ENCODE measurements at places on chromosomes 3 and 15.
A peak's percentile ranks its signal among the peaks of the same experiment; 100 is the strongest.

GRCh38 chr3:124812291-124813265, 74.6 kb downstream of the ITGB5 start:
- DNase-seq: peak; percentile 70

DNA sequence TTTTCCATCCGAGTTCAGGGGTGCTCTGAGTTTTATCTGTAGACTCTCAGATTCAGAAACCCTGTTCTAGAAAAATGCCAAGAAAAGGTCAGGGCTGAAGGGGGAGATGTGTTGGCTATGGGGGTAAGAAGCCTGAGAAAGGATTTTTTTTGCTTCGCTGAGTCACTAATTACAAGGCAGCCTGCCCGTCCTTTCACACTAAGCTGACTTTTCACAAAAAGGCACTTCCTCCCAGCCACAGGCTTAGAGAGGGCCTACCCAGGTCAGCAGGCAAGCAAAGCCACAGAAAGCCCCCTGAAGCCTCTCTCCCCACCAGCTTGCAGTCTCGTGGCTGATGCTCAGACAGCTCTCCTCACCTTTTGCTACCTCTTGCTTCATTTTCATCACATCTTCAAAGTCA, 192.6 kb upstream of the PRICKLE2 start:
- DNase-seq: no peak

DNA sequence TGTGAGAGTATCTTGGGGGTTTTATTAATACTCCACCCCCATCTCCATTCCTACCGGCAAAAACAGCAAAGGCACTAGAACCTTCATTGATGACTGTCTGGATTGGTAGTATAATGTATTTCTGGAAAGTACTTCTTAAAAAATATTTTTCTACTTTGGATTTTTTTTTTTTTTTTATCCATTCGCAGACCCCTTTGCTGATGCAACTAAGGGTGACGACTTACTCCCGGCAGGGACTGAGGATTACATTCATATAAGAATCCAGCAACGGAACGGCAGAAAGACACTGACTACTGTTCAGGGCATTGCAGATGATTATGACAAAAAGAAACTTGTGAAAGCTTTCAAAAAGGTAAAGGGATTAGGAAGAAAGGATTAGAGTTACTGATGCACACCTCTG, 1.2 kb downstream of the EIF1B start:
- no peak for DNase-seq

DNA sequence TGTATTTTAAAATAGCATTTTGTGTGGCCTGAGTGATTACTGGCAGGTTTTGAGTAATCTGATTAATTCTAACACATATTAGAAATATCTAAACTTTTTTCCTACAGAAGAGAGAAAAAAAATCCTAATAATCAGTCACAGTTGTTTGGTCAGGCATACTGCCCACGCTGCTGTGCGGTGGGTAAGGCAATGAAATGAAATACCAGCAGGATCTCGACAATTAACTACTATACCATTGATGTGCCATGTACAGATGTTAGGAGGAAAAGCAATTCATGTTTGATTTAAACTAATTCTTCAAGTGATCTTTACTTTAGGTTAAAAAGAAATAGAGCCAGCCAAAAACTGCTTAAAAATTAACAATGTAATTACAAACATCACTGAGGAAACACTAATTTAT, 5.2 kb downstream of the GRAMD2A start:
- no peak for DNase-seq

GRCh38 chr3:129054605-129055104, 5.9 kb upstream of the GP9 start:
- no peak for DNase-seq

DNA sequence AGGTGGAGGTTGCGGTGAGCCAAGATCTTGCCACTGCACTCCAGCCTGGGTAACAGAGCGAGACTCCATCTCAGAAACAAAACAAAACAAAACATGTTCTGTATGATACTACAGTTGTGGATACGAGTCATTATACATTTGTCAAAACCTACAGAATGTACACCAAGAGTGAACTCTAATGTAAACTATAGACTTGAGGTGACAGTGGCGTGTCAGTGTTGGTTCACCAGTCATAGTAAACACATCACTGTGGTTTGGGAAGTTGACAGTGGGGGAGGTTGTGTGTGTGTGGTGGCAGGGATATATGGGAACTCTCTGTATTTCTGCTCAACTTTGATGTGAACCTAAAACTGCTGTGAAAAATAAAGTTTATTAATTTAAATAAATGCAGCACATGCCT, 33.0 kb upstream of the GNB5 start:
- no peak for DNase-seq

GRCh38 chr15:70587896-70588567, 175.3 kb downstream of the UACA start:
- no peak for DNase-seq

DNA sequence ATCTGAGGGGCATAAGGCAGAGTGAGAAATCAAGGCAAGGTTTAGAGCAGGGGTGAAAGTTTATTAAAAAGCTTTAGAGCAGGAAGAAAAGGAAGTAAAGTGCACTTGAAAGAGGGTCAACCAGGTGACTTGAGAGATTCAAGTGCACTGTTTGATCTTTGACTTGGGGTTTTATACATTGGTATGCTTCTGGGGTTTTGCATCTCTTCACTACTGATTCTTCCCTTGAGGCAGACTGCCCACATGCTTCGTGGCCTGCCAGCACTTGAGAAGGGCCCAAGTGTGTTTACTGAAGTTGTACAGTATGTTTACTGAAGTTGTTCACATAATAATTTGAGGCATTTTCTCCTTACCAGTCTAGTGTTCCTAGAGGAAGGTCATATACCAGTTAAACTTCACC, 367.0 kb upstream of the UBE2E2 start:
- no peak for DNase-seq

- no peak for DNase-seq
Measured at GRCh38 chr15:92909136-92909781, 9.1 kb downstream of the CHD2 start.

DNA sequence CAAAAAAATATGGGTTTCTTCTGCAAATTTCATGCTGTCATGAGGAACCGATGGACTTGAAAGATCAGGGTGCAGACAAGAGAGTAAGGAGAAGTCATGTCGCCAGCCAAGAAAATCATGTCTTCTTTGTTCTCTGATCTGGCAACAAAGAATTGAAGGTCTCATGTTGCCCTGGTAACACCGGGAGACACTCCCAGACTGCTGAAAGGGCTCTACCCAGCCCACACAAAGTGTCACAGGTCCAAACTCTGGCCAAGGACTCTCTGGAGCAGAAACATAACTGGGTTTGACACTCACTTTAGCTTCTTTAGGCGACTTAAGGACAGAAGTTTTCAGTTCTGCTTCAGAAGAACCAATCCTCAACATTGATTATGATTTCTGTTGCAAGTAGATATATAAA, 42.9 kb downstream of the SIDT1 start:
- DNase-seq: no peak

DNA sequence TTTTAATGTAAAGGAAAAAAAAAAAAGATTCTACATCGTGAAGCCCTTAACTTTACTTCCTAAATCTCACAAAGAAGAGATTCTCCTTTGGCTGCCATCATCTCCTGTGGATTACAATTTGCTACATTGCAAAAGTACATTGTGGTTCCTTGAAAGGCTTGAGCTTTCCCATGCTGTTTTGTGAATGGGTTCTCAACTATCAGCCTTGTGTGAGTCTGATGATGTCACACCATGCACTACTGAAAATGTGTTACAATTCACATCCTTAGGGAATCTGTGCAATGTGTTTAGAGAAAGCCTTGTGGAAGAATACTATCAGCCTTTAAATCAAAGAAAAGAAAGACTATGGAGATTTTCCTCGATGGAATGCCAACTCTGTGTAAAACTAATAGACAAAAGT, 510.0 kb upstream of the ALCAM start:
- no peak for DNase-seq

- no peak for DNase-seq
Measured at GRCh38 chr3:127399154-127399553, 111.3 kb upstream of the PRR20G start.

GRCh38 chr3:183918178-183918577, 33.5 kb upstream of the PARL start:
- DNase-seq: no peak

DNA sequence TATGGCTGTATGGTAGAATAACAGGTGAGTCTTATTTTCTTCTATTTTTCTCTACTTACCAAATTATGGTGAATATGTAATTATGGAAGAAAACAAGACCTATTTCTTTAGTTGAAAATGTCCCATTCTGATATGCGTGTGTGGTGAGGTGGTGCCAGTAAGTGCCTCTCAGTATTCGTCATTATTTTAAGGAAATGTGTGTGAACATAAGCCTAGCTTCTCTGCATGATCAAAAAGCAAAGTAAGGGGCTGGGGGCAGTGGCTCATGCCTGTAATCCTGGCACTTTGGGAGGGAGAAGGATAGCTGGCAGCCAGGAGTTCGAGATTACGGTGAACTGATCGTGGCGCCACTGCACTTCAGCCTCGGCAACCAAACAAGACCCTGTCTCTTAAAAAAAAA, 26.0 kb downstream of the LARS2 start:
- DNase-seq: no peak

- no peak for DNase-seq
Measured at GRCh38 chr3:4908433-4909156, 70.6 kb upstream of the BHLHE40 start.

DNA sequence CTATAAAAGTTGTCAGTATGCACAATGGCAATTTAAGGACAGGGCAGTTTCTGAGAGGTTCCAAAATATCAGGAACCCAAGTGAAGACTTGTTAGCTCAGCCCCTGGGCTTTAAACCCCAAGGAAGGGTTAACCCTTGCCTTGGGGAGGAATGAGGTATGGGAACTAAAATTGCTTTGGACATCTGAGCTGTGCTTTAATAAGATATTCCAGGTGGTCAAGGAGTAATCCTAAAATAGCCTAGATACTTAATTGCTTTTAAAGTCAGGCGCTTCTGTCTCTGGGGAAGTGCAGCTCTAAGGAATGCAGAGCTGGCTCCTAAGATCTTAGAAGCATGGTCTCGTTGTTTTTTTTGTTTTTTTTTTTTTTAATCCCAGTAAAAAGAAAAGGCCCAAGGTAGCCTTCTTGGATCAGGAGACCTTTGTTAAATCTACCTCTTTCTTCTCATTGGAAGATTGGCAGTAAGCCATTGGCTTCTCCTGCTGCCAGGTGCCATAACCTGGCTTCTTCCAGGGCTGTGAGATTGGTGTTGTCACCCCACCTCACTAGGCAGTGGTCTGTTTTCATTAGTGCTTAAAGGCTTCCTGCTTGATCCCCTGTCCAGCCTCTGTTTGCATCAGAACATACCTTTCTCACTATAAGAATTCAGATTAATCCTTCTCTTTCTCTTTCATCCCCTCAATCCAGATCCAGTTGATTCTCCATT, 24.5 kb downstream of the ARID3B start:
- DNase-seq: no peak

DNA sequence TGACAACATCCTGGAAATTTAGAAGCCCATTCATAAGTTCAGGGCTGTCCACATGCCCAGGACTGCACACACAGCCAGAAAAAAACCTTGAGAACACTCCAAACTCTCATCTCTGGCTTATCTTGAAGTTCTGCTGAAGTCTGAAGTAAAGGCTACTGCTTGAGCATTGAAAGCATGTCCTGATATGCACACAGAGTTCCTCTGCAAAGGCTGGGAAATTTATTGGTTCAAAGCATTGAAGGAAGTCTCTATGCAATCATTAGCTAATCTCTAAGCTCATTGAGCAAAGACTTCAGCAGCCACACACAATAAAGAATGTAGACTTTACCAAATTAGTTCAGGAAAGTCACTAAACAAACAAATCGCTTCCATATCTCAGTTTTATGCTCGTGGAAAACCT, 162.0 kb upstream of the STT3B start:
- no peak for DNase-seq

DNA sequence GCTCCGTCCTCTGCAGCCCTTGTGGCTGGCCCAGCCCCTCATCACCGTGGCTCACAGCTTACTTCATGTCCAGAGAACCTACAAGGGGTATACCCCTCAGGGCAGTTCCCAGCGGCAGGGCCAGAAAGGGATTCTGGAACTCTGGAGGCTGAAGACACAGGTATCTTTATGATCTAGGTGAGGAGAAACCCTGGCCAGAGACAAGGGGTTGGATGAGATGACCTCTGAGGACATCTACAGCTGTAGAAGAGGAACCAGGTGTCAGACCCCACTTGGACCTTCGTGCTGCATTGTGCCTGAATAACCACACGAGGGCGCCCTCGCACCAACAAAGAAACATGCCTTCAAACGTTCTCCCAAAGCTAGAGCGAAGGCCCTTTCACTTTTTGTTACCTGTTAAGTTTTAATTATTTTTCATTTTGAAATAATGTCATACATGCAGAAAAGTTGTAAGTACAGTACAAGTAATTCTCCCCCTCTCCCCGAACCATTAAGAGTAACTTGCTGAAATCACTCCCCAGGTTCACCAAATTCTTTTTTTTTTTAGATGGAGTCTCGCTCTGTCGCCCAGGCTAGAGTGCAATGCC, 118.7 kb upstream of the SMAD3 start:
- DNase-seq: no peak

DNA sequence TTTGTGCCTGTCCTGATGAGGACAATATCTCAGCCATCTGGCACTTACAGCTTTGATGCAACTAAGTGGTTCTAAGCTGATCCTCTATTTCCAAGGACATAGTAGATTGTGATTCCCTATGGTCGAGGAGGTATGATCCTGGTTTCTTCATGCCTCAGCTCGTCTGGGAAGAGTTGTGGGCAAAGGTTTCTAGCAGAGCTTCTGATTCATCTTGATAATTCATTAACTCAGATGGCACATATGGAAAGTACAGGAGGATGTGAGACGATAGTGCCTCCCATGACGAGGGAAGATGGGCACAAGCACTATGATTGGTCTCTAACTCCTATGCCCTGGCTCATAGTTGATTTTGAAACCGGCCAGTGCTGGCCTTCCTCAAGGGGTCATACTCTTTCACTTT, 334.2 kb upstream of the SEMA6D start:
- no peak for DNase-seq

- peak; percentile 83 for DNase-seq
Measured at GRCh38 chr3:14439501-14440167, 37.2 kb downstream of the SLC6A6 start.

GRCh38 chr3:25306705-25307104, 121.4 kb upstream of the RARB start:
- no peak for DNase-seq

DNA sequence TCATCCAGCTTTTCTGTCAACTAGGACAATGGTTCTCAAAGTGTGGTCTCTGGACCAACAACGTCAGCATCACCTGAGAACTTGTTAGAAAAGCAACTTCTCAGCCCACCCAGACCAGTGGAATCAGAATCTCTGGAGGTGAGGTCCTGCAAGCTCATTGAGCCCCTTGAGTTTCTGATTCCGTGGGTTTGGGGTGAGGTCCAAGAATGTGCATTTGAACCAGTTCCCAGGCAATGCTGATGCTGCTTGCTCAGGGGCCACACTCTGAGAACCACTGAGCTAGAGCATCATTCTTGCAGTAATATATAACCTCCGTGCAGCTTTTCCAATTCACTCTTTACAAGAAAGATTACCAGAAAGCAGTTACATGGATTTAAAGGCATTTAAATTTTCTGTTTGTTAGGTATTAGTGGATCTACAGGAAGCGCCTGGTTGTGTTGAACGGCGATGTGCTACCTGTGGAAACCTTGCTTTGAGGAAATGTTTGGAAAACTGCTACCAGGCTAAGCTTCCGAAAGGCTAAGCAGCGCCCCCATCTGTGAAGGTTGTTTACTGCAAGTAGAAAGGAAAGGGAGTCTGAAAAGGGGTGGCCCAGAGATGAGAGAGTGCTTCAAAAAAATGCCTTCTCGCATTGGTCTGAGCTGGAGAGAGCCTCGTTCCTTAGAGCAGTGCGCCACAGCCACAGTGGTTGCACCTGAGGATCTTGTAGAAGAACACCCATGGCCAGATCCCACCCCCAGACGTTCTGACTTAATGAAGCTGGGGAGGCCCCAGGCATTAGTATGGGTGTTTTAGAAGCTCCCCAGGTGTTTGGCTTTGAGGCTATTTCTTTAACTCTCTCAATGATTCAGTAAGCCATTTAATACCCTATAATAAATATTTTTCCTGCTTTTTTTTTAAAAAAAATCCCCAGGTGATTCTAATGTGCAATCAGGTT, 50.0 kb downstream of the RLBP1 start:
- DNase-seq: no peak

Measured in smooth muscle cell of the brain vasculature (primary cell).